ENCODE measurements at places on chromosomes 3 and 15.

GRCh38 chr15:40407330-40407990 lies 1.9 kb downstream of the IVD start:
- no peak for DNase-seq

DNA sequence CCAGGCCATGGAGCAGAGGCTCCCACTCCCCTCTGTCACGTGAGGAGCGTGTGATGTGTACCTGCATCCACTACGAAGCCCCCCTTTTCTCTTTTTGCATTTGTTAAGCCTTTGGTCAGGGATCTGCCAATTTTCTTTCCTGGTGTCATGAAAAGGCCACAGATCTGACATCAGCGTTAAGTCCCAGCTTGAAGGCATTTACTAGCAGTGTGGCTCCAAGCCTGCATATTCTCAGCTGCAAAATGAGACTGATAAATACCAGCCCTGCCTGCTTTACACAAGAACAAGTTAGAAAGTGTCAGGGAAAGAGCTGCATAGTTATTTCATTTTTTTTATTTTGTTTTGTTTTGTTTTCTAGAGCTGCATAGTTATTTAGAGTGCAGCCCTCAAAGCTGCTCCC lies 2.3 kb upstream of the ANKRD63 start:
- no peak for DNase-seq

DNA sequence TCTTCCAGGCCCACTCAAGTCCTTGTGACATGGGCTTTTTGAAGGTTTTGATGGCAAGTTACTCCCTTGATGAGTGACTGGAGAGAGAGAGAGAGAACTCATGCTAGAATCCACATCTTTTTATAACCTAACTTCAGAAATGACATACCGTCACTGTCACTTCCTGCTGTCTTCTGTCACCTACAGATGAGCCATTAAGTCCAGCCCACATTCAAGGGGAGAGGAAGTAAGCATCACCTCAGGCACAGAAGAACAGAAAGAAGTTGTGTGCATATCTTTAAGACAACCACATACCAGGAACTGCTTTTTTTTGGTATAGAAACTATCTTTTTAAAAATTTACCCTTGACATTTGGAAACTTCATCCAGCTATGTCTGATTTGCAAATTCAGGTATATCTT lies 16.6 kb upstream of the TXNRD3 start:
- no peak for DNase-seq

DNA sequence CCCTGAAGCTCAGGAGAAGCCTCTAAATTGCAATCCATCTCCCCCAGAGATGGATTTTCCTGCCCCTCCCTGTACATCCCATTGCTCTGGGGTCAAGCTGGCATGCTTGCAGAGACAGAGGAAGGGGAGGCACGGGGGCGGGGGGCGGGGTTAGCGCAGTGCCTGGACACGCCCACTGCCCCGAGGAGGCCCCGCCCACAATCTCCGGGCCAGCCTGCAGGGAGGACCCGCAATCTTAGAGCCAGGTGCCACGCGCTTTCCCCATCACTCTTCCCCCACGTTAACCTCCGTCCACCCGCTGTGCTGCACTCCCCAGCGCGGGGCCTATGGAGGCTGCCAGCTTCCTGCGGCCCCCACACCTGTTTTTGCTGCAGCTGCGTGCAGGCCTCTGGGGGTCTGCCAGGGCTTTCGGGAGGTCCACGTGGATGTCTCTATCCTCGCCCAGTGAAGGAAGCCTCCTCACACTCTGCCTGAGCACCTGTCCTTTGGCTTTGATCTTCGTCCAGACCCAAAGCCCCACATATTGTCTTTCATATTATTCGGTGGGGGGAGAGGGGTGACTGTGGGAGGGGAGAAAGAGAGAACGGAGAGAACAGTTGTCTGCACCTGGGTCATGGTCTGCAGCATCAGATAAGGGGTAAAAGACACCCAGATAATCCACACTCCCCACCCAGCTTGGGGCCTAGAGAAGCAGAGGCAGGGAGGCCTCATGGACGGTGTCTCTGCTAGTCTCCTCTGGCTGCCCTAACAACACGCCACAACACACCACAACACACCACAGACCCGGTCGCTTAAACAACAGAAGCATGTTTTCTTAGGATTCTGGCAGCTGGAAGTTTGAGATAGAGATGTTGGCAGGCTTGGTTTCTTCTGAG lies 118.0 kb upstream of the MEF2A start:
- DNase-seq, result no peak

GRCh38 chr3:37688756-37689155 lies 172.9 kb upstream of the CTDSPL start:
- no peak for DNase-seq

All from CD4-positive, alpha-beta T cell treated with Interleukin-15 for 4 hours (primary cell).